Left ventricle myocardium inferior (tissue), 1 donor: ENCODE measurements at places on chromosomes 5 and 9.

GRCh38 chr5:172123269-172123692 is 64.7 kb downstream of the STK10 start:
- peak; percentile 84 for DNase-seq

- no peak for DNase-seq
Measured at GRCh38 chr5:55241746-55242145, 8.3 kb upstream of the CCNO start.

DNA sequence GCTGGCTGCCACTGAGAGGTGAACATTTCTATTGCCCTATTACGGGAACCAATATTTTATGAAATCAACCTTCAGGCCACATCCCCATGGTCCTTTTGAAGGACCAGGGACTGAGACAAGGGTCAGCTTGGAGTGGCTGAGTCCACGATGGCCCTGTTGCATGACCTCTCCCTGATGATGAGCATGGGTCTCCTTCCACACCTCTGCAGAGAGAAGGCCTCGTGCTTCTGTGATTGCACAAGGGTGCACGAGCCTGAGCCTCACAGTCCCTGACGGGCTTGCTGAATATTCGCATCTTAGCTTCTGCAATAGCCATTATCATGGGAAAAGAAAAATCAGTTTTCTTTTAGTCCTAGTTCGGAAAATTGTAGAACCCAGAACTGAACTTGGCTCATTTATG is 255.0 kb upstream of the IRX2 start:
- DNase-seq, result no peak

DNA sequence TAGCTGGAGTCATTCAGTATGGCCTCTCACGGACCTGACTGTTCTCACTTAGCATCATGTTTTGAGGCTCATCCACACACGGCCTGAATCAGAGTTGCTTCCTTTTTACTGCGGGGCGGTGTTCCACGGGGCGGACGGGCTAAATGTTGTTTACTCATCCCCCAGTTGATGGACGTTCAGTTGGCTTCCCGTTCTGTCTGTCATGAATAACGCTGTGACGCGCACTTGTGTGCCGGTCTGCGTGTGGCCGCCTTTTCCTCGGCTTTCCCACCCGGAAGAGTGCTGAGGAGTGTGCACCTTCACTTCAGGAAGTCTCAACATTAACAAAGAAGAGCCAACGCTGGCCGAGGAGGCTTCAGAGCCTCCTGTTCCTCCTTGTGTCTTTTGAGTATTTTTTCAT is 39.0 kb upstream of the IRX4 start:
- DNase-seq, result no peak

- DNase-seq, result no peak
Measured at GRCh38 chr5:147985608-147986007, 78.2 kb upstream of the SPINK5 start.

DNA sequence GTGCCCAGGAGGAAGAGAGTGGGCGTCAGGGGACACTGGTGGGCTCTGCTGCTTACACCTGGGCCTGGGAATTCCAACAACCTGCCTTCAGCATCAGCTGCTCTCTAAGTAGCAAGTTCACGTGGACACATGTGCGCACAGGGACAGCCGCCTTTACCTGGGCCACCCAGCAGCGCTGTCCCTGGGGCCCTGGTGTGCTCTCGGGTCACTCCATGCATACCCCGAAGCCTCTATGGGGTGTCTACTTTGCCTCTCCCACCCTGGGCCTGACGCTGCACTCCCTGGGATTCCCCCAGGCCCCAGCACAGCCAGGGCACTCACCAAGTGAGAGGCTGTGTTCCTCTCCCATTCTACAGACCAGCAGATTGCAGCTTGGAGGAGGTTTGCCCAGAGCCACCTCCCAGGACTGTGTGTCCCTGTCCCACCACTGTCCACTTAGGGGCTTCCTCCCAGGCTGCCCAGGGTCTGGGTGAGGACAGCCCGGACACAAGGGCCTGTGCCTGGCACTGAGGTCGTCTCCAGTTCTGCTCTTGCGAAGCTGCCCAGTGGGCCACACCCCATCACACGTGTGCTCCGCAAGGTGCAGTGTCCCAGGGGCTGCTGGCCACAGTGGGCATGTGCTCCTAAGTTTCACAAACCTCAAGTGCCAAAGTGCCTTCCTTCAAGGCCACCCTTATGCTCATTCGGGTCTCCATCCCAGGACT is 5.9 kb downstream of the NINJ1 start:
- DNase-seq, result no peak

DNA sequence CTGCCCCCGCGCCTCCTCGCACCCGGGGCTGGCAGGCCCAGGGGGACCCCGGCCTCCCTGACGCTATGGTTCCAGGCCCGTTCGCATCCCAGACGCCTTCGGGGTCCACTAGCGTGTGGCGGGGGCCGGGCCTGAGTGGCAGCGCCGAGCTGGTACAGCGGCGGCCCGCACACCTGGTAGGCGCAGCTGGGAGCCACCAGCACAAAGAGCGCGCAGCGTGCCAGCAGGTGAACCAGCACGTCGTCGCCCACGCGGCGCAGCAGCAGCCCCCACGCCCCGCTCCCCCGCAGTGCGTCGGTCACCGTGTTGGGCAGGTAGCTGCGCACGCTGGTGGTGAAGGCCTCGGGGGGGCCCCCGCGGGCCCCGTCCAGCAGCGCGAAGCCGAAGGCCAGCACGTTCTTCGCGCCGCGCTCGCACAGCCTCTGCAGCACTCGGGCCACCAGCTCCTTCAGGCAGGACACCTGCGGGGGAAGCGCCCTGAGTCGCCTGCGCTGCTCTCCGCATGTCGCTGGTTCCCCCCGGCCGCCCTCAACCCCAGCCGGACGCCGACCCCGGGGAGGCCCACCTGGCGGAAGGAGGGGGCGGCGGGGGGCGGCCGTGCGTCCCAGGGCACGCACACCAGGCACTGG is 548 bp downstream of the TERT start:
- no peak for DNase-seq

DNA sequence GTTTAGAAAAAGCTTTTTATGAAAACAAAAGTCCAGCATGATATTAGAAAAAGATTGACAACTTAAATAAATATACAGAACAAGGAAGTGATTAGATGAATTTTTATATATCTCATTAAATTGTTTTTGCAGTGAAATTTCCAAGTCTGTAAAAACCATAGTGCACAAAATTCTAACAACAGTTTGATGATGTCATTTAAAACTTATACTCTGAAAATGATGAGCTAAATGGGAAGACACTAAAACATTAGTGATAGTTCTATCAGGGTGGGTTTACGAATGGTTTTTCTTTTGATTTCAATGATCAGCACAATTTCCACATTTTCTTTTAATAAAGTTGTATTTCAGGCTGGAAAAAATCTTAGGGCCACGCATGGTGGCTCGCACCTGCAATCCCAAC is 126.4 kb upstream of the GPR151 start:
- DNase-seq, result no peak

DNA sequence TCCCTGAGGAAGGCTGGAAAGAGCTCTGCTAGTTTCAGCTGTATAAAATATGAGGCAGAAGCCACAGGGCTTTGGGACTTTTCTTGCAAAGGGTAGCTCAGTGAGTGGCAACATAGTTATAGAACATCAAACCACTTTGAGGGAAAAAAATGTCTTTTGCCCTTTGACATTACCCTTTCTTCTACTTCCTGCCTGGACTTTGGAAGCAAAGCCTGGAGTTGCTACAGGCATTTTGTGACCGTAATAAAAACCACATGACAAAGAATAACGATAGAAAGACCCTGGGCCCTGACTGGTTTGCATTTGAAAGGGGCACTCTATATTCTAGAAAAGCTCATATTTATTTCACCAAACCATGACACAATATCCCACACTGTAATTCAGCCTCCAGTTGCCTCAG is 440.9 kb downstream of the DIRAS2 start:
- no peak for DNase-seq

DNA sequence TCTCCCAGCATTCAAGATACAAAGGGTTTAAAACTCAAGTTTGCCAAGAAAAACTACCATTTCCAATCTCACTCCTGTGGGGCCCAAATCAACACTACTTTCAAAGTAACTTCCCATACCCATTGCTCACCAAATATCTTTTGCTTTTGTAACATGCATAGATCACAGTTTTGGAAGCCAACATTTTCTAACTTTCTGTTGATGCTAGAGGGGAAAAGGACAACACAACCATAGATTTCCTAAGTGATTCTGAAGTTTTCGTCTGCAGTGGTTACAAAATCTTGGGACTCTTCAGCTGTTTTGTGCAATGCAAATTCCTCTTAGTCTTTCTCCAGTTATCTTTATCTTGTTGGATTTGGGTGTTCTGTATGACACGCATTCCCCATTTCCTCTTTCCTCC is 94.1 kb upstream of the PAPPA start:
- DNase-seq, result no peak

- DNase-seq, result no peak
Measured at GRCh38 chr9:6439051-6439703, 26.2 kb downstream of the UHRF2 start.

DNA sequence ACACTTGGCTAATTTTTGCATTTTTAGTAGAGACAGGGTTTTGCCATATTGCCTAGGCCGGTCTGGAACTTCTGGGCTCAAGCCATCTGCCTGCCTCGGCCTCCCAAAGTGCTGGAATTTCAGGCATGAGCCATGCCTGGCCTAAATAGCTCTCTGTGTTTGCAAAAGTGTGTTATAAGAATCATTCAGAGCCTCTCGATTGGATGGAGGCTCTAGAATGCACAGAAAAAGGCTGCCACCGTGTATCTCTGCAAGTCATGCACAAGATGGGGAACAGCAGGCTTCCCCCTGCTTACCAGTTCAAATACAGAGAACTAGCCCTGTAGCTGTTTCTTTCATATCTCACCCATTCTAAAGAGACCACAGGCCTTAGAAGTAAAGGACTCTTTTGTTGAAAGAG is 28.3 kb downstream of the FXN start:
- no peak for DNase-seq

DNA sequence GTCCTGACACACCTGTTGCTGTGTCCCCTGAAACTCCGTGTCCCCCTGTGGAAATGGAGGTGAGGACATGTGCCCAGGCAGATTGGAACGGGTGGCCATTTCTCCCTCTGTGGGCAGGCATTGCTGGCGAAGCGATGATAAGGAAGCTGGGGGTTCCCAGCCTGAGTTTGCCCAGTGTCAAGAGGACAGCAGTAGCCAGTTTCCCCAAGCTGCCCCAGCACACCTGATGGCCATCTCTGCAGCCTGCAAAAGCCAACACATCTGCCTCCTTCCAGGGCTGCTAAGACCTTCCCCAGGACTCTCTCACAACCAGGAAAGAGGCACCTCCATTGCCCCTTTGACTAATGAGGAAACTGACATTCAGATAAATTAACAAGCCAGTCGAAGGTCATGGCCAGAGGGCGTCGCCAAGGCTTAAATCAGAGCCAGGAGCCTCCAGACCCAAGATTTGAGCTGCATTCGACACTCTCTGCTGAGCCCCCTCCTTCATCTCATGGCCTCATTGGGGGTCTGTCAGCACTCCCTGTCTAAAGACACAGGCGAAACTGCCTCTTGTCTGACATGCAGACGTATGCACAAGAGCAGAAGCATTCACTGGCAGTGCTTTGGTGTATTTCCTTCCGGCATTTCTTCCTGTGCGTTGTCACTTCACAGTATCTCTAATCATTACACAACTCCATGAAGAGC is 10.4 kb upstream of the WNK2 start:
- no peak for DNase-seq

DNA sequence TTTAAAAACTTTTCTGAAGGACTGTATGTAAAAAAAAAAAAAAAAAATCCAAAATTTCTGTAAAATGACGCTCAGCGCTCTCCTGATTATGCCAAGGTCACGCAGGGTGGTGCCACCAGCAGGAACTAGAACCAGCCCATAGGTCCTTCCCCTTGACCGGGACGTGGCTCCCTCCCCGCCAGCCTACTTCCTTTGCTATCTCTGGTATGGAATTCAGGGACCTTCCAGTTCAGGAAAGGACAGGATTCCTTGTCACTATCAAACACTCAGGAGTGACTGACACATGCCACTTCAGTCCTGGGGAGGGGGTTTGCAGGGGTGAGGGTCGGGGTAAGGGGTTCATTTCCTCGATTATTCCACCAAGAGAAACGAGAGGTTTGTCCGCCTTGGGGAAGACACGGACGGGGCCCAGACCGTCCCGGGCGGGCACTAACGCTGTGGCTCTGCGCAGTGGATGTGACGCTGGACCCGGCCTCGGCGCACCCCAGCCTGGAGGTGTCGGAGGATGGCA is 18.8 kb downstream of the BTNL9 start:
- no peak for DNase-seq

- DNase-seq, result peak; percentile 65
Measured at GRCh38 chr5:15500325-15501001, 483 bp downstream of the FBXL7 start.
